Breast epithelium (tissue), 4 donors: ENCODE measurements at places on chromosomes 6 and 20.

GRCh38 chr6:149566410-149567193, 427 bp downstream of the GINM1 start:
- no peaks in the 10 kb centered on the region for H3K36me3 ChIP-seq
- DNase-seq: peak; percentile 63
- H3K27ac ChIP-seq: peak overlapping the region; percentile 97
- no peaks in the 10 kb centered on the region for H3K27me3 ChIP-seq
- H3K4me3 ChIP-seq: peak overlapping the region; percentile 96
- H3K4me1 ChIP-seq: no peaks in the 10 kb centered on the region

- no peaks in the 10 kb centered on the region for H3K4me1 ChIP-seq
- no peak overlapping the region for H3K27ac ChIP-seq
- H3K4me3 ChIP-seq: no peak overlapping the region
- peaks cover 7% of the 10 kb centered on the region for H3K36me3 ChIP-seq
- no peak for DNase-seq
Observed at GRCh38 chr20:49948809-49949507, 12.8 kb downstream of the RNF114 start.

DNA sequence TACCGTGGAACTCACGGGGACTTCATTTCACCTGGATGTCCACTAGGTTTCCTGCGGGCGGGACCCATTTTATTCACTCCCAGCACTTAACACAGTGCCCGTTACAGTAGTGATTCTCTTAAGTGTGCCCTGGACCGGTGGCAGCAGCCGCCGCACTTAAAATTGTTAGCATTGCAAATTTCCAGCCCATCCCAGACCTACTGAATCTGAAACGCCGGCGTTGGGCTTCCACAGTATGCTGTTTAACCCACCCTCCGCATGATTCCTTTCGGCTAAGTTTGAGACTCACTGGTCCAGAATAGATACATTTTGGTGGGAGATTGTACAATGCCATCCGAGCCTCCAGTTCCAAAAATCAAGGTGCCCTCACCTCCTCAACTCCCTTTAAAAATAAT, 967 bp downstream of the SMPDL3A start:
- H3K27me3 ChIP-seq: no peaks in the 10 kb centered on the region
- no peaks in the 10 kb centered on the region for H3K4me1 ChIP-seq
- H3K4me3 ChIP-seq: peak overlapping the region; percentile 87
- H3K27ac ChIP-seq: peak overlapping the region; percentile 94
- no peak for DNase-seq

DNA sequence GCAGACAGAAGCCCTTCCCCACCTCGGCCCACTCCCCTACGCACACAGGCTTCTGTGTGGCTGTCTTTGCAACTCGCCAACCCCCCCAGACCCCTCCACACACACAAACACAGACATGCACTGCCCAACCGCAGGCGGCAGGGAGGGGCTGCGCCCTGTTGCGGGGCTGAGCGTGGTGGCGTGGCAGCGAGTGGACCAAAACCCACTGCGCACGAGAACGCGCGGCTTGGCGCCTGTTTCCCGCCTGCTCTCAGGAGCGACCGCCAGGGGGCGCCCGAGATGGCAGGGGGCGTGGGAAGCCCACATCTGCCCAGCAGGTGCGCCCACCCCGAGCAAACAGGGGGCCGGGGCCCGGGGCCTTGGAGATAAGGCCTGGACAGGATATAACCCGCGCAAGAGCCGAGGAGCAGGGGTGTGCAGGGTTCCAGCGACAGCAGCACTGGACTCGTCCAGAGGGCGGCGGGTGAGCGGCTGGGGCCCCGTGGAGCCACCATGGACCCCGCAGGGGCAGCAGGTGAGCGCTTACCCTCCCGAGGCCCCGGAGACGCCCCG, at the start of gene RBPJL:
RBPJL (plus strand) TSS at position 410 of the 552 bp plus-strand sequence; CDS start at position 493, 83 bp downstream.
- H3K4me1 ChIP-seq: peaks cover 5% of the 10 kb centered on the region
- H3K27ac ChIP-seq: no peak within 1 kb of the TSS
- H3K4me3 ChIP-seq: no peak within 1 kb of the TSS
- H3K27me3 ChIP-seq: peaks cover 14% of the 10 kb centered on the region
- no peaks in the 10 kb centered on the region for H3K36me3 ChIP-seq

DNA sequence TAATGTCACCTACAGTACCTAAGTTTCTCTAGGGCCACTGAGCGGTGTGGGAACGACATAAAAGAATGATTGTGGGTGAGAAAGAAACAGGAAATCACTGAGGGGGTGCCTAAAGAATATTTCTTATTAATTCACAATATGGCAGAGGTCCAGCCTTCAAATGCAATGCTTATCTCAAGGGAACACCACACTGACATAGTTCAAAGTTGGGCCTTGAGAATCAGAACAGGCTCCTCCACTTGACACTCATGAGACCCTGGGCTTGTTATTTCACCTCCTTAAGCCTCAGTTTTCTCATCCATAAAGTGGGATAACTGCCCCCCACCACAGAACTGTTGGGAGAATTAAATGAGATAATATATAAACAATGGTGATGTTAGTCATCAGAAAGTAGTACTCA, 40.4 kb upstream of the ARHGAP18 start:
- H3K27ac ChIP-seq: peak overlapping the region; percentile 23
- no peak for DNase-seq
- no peak overlapping the region for H3K4me3 ChIP-seq

DNA sequence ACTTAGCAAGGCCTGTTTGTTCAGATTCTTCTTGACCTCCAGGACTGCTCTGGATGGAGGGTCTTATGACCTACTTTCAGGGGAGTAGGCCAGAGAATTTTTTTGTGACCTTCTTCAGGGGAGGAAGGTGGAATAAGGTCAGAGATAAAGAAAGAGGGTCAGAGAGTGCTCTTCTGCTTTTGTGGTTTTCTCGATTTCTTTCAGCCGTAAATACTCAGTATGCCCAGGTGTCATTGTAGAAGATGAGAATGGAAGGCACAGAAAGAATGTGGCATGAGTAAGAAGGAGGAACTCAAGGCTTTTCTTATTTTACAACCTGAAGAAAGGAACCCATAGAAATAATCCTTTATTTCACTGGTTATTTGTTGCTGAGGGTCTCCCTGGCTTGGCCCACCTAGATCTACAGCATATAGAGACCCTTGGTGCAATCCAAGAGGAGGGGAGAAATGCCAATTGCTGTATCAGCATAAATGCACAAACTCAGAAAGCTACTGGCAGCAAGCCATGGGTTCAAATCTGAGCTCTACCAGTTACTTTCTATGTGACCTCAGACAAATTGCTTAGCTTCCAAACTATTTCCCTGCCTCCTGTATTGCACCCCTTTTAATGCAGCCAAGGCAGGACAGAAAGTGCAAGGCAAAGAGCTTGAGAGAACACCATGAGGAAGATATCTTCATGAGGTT, 68.0 kb downstream of the OLIG3 start:
- H3K27me3 ChIP-seq: no peaks in the 10 kb centered on the region
- H3K36me3 ChIP-seq: no peaks in the 10 kb centered on the region
- no peak overlapping the region for H3K27ac ChIP-seq
